ENCODE measurements at places on chromosomes 12 and 14.

DNA sequence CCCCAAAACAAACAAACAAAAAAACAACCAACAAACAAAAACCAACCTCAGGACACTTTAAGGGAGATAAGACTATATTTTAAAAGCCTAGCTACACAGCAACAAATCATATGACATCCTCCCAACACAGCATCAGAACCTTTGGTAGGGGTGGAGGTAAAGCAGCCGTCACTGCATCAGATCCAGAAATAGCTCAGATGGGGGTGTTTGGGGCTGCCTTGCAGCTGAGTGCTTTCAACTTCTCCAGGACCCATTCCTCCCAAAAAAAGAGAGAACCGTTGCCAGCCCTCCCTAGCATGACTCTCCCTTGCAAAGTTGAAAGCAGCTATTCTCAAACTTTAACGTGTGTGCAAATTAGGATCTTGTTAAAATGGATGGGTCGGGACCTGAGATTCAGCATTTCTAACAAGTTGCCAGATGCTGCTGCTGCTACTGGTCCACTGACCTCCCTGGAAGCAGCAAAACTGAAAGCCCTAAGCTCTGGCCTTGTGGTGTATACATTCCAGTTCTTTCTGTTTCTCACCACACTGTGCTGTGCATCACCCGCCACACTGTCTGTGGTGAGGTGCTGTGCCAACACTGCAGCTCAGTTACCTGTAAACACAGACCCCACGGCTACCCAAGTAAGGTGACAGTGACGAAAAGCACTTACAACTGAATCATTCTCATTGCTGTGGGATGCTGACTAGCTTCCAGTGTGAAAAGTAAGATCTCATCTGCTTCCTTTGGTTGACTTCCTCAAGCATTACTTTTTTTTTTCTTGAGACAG, 54.0 kb downstream of the SLC38A1 start:
- DNase-seq = no peak

DNA sequence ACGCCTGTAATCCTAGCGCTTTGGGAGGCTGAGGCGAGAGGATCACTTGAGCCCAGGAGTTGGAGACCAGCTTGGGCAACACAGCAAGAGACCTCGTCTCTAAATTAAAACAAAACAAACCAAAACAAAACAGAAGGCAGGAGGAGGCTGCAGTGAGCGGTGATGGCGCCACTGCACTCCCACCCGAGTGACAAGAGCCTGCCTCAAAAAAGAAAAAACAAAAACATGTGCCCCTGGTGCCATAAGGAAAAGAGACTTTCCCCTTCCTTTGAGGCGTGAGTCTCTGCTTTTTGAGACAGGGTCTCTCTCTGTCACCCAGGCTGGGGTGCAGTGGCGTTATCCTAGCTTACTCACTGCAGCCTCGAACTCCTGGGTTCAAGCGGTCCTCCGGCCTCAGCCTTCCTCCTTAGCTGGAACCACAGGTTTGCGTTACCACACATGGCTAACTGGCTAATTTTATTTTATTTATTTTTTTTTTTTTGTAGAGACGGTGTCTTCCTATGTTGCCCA, 9.0 kb upstream of the EAPP start:
- no peak for DNase-seq

DNA sequence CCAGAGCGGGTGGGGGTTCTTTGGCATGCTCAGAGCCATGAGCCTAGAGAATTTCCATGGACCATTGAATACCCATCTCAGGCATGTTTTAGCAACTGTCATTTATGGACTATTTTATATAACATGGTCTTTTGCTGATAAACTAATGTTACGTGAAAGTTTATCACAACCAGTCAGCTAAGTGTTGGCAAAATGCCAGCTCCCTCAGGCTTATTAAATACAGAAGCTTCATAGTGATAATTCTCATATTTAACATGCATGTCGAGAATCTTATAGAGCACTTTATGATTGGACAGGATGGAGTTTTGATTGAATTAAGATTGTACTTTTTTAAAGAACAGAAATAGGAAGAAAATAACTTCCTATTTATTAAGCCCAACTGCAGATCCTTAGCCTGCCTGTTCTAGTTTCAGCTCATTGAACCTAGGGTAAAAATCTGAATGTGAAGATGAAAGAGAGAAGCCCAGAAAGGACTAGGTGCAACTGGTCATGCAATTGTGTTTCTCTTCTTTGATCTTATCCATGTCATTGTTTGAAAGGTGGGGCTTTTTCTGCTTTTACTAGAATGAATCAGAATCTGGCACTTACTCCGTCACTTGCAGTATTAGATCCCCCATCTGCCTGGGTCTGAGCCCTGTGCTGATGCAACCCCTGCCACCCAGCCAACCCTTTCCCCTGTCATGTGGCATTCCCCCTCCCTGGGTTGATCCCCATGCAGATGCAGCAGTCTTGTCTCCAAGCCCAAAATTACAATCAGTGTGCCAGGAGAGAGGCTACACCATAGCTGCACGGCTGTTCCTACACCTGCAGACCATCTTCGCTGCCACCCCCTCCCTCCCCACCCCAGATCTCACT, 134.6 kb upstream of the EVL start:
- no peak for DNase-seq

DNA sequence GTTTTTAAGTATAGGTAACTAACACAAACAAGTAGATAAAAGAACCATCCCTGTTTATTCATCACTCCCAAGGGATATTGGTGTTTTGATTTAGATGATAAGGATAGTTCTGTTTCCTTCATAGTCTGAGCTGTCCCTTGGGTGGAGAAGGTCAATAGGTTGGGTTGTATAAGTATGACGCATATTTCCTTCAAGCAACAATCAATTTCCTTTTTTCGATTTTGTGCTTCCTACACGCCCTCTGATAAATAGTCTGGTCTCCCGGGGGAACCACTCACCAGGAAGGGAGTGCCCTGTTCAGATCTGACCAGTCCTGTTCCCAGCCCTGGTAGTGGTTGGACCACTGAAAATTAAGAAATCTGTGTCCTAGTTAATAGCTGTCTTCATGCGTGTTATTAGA, 378.8 kb upstream of the FAR2 start:
- DNase-seq = no peak

DNA sequence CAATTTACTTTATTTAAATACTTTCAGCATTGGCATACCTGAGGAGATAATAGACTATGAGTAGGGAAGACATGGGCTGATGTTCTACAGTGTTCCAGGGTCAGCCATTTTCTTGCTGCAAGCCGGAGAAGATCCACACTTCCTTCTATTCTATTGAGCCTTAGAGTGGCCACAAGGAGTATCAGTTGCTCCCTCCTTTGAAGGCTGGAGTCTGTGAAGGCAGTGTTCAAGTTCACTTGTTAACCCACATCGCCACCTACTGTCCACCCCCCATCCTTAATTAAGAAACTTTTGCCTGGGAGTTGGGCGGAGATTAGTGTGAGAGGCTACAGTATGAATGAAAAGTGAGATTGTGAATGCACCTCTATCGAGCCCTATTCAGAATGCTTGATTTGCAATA, 666.6 kb downstream of the NRXN3 start:
- DNase-seq = no peak

- no peak for DNase-seq
Measured at GRCh38 chr12:52643233-52644077, 8.6 kb downstream of the KRT2 start.

DNA sequence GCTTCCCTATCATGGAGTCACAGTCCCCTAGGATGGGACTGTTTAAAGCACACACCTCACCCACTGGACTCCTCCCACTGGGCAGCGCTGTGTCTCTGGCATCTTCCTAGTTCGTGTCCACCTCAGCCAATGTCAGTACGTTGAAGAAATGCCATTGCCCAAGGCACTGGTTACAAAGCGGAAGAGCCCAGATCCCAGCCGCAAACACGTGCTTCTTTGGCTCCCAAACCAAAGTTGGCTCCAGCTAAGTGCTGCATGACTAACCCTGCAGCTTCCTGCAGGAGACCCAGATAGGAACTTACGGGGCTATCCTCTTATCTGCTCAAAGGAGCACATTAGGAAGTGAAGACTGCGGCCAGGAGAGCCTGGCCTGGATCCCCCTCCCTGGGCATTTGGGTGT, 9.3 kb downstream of the SYNE3 start:
- DNase-seq = no peak

DNA sequence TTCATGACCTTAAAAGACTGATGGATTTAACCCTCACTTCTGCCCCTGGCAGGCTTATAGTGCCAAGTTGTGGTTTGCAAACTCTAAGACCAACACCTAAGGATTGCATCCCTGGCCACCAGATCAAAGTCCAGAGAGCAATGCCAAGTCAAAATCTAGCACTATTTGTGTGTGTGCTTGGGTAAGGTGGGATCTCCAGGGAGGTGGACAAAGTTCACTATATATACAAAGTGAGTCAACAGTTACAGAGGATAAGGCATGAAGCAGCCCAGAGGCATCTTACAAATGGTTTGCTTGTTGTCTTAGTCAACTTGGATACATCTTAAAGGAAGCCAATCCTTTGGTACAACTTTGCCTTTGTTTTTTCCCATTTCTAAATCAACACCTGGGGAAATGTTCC, 137.3 kb downstream of the MSRB3 start:
- DNase-seq = no peak

DNA sequence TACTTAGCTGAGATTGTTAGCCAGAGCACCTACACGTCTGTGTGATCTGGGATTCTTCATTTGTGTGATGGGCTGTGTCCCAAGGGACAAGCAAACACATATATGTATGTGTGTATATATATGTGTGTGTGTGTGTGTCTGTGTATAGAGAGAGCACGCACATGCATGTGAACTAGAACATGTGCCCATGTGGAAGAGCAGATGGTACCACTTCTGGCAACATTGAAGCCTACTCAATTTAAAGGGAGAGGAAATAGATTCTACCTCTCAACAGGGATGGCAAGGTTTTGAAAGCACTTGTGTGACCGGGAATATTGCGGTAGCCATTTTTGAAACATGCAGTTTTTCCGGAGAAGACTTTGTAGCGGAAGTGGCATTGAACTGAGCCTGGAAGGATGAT, 1.4 kb downstream of the TOMM20L start:
- no peak for DNase-seq

DNA sequence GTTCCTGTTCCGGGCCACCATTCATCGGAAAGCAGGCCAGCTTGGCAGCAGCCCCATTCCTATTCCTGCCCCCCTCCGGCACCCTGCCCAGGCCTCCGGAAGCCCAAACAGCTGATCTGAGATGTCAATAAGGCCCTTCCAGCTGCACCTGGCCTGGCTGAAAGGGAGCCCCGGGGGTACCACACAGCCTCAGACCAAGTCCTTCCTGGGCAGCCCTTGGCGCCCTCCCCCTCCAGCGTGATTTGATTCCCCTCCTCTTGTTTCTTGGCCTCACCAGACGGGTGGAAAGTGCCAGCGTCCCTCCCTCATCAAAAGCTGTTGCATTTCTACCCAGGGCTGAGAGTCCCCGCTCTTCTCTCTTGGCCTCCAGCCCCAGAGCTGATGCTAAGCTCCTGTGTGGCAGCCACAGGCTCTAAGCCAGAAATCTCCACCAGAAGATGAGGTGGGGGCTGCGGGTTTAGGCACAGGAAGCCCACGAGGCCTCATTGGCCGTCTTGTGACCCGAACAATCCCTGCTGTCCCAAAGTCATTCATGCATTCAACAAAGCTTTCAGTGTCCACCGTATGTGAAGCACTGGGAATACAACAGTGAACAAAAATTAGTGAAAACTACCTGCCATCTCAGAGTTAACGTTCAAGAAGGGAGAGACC, 215.4 kb downstream of the SLC41A2 start:
- DNase-seq = no peak

DNA sequence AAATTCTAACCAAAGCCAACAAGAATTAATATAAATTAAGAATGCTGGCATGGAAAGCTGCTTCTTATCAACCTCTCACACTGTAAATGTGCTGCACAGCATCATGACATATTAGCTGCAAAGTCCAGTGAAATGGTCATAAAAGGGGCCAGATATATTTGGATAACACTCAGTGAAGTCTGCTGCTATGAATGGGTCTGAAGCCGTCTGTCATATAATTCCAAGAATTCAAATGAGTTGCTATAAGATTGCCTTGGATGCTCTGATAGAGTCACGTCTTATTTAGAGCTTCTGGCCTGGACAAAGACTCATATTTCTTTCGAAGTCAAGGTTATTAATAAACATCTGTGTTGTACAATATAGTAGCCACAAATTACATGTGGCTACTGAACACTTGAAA, 54.3 kb upstream of the OVCH1 start:
- DNase-seq = no peak

DNA sequence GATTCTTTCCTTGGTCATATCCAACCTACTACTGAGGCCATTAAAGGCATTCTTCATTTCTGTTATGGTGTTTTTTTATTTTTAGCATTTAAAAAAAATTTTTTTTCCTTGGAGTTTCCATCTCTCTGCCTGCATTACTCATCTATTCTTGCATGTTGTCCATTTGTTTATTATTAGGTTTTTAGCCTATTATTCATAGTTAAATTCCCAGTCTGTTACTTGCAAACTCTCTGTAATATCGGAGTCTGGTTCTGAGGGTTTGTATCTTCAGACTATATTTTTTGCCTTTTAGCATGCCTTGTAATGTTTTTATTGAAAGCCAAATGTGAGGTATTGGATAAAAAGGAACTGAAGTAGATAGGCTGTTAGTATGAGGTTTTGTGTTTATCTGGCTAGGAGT, 284.3 kb downstream of the FUT8 start:
- no peak for DNase-seq

- DNase-seq = no peak
Measured at GRCh38 chr12:62654326-62655241, 188.0 kb downstream of the MON2 start.

DNA sequence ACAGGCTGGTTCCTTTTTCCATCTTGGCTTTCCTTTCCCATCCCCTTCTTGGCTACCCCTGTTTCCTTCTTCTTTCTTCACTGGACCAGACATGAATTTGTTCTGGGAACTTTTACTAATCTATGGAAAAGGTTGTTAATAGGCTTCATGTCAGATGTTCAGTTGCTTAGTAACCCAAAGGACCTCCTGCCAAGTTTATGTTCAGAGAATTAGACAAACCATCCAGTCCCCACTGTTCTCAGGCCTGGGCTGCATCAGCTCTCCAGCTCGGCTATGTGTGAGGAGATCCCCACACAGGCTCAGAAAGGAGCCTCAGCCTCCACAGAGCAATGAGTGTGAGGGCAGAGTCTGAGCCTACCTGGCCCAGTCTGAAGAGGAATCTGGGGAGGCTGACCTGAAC, 78.0 kb downstream of the AKAP6 start:
- DNase-seq = no peak

DNA sequence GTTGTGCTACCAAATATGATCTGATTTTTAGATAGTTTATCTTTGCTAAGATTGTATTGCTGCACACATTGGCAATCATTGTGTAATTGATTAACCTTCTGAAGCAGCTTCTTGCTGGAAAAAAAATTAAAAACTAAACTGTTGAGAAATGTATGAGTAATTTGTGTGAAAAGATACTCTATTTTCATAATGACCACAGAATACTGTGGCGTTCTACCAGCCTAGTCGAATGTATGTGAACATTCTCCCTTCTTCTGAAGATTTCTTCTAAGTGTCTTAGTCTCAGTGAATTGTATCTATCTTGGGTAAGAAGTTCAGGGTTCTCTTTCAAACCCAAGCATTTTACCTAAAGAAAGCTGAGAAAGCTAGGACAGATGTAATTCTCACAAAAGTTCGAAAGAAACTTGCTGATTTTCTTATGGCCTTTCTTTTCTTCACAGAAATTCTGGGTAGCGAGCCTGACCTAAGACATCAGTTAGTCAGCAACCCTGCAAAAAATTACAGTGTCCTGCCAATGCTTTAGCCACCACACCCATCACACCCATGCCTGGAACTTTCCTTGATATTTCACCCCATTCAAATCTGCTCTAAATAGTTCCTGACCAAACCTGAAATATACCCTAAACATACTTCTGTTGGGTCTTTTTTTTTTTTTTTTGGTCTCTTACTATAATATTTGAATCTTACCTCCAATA, 27.1 kb upstream of the C12orf71 start:
- DNase-seq = no peak

GRCh38 chr14:65336191-65336591, 76.3 kb upstream of the FUT8 start:
- DNase-seq = peak; percentile 4

Data from stimulated activated CD4-positive, alpha-beta T cell treated with anti-CD3 and anti-CD28 coated beads, Interleukin-1b, Interleukin-23, amount 100 ng/mL, for 1 hour (primary cell).